ENCODE measurements at places on chromosomes 1 and 21.

- DNase-seq: no peak
These were observed 37.8 kb downstream of the SGIP1 start for GRCh38 chr1:66571789-66572188.

GRCh38 chr1:12406211-12407021 lies 176.6 kb downstream of the VPS13D start:
- DNase-seq: no peak

DNA sequence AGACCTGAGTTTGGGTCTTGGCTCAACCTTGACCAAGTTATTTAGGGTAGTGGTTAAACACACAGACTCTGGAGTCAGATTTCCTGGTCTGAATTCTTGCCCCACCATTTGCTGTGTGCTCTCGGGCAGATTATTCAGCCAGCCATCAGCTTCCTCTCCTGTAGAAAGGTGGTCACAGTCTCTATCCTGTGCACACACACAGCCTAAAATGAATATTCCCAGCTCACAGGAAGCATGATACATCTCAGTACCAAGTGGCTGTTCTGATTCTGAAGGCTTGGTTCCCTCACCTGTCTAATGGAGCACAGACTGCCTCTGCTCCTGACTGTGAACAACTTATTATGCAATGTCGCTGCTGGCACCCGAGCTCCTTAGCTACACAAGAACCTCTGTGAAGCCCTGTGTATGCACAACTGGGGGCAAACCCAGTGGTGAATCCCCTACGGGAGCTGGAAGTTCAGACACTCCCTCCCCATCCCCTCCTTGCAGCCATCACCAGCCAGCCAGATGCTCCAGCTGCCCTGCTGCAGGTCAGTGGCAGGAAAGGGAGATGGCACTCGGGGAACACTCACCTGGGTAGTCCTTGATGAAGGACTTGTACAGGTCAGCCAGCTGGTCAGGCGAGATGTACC lies 13.7 kb downstream of the ENO1 start:
- no peak for DNase-seq

DNA sequence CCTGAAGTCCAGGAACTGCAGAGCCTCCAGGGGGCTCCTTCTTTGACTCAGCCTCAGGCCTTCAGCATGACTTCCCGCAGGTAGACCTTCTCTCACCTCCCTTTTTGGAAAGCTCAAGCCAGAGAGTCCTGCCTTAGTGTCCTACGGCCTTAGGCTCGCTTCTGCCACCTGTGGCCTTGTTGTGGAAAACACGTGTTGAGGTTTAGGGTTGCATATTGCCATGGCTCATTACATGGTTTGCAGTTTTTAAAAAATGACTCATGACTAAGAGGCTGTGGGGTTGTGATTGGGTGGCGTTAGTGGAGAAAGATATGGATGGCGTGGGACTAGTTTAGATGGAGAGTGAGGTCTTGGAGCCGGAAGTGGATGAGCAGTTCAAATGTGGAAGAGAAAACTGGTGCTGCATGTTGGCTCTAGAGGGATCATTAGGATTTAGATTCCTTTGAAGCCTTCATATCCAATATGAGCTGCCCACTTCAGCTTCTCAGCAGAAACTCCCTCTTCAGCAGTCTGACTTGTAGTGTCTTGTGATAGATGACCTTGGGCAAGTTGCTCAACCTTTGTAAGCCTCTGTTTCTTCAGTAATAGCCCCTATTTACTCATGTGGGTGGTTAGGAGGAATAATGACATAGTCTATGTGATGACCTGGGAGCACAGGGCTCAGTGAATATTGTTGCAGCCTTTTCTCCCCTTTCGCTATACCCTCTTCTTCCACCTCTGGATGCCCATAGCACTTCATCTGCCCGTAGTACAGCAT lies 6.5 kb upstream of the FGGY start:
- DNase-seq: no peak

GRCh38 chr1:201103666-201104065 lies 8.6 kb downstream of the CACNA1S start:
- DNase-seq: no peak

- no peak for DNase-seq
These were observed 28.9 kb downstream of the ITLN2 start for GRCh38 chr1:160925652-160926244.
